ENCODE measurements at places on chromosomes 16 and 17. TPM values are rescaled to one million over a fixed set of nuclear protein-coding genes. Genes with fewer than 3 reads are reported as not detected.

DNA sequence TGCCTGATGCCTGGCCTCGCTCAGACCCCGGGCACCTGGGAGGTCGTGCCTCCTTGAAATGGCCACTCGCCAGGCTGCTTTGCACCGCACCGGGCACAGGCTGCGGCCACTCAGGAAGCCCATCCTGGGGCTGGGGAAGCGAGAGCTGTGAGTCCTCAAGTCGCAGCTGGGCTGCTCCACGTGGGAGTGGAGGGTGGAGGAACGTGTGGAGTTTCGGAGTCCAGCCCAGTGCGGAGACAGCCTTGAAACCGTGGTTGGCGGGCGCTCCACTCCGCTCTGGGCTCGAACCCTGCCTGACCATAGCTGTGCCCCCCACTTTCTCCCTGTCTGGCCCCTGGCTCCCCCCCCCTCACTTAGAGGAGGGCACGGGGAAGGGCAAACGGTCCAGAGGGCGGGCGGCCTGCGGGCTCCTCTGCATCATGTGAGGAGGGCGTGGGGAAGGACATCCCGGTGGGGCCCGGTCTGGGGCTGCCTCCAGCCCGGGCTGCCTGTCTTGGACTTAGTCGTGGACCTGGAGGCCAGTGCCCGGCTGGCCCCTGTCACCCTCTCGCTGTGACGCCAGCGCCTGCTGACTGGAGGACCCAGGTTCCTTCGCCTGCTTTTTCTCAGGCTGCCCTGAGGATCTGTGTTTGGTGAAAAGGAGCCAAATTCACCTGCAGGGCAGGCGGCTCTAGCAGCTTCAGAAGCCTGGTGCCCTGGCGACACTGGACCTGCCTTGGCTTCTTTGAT, 2.5 kb downstream of the UBE2I start:
- H3K36me3 ChIP-seq = peaks cover 43% of the 10 kb centered on the region
- peak overlapping the region; percentile 7 for H3K27ac ChIP-seq
- no peak for DNase-seq
- H3K4me3 ChIP-seq = peak overlapping the region; percentile 84
- peaks cover 48% of the 10 kb centered on the region for H3K4me1 ChIP-seq

GRCh38 chr16:54193665-54194333, 92.8 kb downstream of the IRX3 start:
- DNase-seq = peak; percentile 76
- H3K27ac ChIP-seq = peak overlapping the region; percentile 57
- peaks cover 24% of the 10 kb centered on the region for H3K27me3 ChIP-seq
- peak overlapping the region; percentile 33 for H3K4me3 ChIP-seq
- no peaks in the 10 kb centered on the region for H3K36me3 ChIP-seq

The LRRC36 gene
- total RNA-seq = not detected

The APOH gene
- 0.71 TPM for total RNA-seq

DNA sequence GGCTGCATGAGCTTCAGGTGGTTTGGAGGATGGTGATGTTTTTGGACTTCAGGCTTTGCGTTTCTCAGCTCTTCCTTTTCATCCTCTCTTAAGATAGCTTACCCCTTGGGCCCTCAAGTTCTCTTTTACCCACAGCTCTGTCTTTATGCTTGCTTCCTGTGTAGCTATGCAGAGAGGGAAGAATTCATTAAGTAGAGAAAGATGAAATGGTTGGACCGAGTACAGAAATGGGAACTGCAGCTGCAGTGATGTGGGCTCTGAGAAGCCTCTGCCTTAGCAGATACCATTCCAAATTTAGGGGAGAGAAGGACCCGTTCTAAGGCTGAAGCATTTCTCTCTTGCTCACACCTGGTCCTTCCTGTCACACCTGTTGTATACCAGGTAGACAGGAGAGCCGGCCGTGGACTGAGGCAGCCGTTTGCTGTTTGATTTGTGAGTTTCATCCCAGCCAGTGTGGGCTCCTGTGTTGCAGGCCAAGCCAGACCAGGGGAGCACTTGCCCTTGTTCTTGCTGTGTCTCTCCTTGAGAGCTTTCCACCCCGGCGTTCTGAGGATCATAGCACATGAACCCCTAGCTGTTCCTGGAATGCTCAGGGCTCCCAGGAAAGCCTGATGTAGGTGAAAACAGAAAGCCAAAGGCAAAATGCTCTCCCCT, 392.7 kb downstream of the CPPED1 start:
- H3K27me3 ChIP-seq = no peaks in the 10 kb centered on the region
- H3K27ac ChIP-seq = no peak overlapping the region
- H3K4me3 ChIP-seq = no peak overlapping the region
- H3K36me3 ChIP-seq = no peaks in the 10 kb centered on the region

The GAS7 gene
- total RNA-seq = 64.2 TPM

GRCh38 chr17:49484588-49484987, 10.5 kb upstream of the NGFR start:
- no peak overlapping the region for H3K27ac ChIP-seq
- H3K4me3 ChIP-seq = no peak overlapping the region
- DNase-seq = no peak
- H3K27me3 ChIP-seq = peaks cover 5% of the 10 kb centered on the region

All from sigmoid colon (tissue), 7 donors.